GM23338 (cell line): ENCODE measurements at places on chromosomes 7 and 10. TPM values are rescaled to one million over a fixed set of nuclear protein-coding genes. Genes with fewer than 3 reads are reported as not detected.

- DNase-seq = no peak
- H3K27ac ChIP-seq = no peak overlapping the region
- no peaks in the 10 kb centered on the region for H3K27me3 ChIP-seq
These were observed 105.0 kb upstream of the ZNF716 start for GRCh38 chr7:57344957-57345356.

DNA sequence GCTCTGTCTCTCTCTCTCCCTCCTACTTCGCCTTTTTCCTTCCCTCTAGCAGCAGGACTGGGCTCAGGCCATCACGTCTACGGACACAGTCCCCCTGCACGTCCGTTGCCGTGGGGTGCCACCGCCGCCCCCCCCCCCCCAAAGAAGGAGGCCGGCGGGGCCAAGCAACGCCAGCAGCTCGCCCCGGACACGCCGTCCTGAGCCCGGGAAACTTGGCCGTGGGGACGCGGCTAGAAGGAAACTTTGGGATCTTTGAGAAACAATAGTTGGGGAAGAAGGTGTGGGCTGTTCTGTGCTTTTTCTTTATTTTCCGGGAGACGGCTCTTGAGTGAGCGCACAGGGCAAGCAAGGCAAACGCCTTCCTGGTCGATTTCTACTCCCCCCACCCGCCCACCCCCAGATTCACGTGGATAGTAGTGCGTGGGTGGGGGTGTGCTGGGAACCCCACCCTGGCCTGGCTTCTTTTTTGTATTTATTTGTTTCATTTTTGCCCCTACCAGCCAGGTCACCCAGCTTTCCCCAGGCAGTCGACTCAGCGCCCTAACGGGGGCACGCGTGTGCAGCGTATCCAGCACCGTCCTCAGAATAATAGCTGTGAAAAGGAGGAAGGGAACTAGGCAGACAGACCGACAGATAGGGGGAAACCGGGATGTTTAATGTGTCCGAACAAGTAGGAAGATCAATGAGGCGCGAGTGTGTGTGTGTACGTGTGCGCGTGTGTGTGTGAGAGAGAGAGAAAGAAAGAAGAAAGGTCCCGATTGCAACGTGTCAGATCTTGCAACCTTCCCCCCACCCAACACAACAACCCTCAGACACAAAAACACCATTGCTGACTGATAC is 1.4 kb downstream of the MXI1 start:
- no peak overlapping the region for H3K27ac ChIP-seq
- peaks cover 88% of the 10 kb centered on the region for H3K27me3 ChIP-seq
- no peak for DNase-seq
- peak overlapping the region; percentile 91 for H3K4me3 ChIP-seq
- H3K36me3 ChIP-seq = no peaks in the 10 kb centered on the region

- H3K27me3 ChIP-seq = no peaks in the 10 kb centered on the region
- H3K4me1 ChIP-seq = no peaks in the 10 kb centered on the region
- DNase-seq = no peak
- H3K36me3 ChIP-seq = no peaks in the 10 kb centered on the region
- no peak overlapping the region for H3K27ac ChIP-seq
- no peak overlapping the region for H3K4me3 ChIP-seq
These were observed 476.0 kb upstream of the MKI67 start for GRCh38 chr10:128602183-128602582.

- peaks cover 26% of the 10 kb centered on the region for H3K27me3 ChIP-seq
- no peaks in the 10 kb centered on the region; the same call in 1 of the 2 replicates for H3K36me3 ChIP-seq
- peaks cover 18% of the 10 kb centered on the region for H3K4me1 ChIP-seq
- peak overlapping the region; percentile 66 for H3K4me3 ChIP-seq
- DNase-seq = peak; percentile 85
- H3K27ac ChIP-seq = 0 out of 2 replicates have a peak overlapping the region, but pooled peaks have one; percentile 83
These were observed 28.3 kb downstream of the WDR86 start for GRCh38 chr7:151381348-151382078.

The NAT16 gene
- 0.21 TPM in 1 of 2 replicates, not detected in the other for total RNA-seq

DNA sequence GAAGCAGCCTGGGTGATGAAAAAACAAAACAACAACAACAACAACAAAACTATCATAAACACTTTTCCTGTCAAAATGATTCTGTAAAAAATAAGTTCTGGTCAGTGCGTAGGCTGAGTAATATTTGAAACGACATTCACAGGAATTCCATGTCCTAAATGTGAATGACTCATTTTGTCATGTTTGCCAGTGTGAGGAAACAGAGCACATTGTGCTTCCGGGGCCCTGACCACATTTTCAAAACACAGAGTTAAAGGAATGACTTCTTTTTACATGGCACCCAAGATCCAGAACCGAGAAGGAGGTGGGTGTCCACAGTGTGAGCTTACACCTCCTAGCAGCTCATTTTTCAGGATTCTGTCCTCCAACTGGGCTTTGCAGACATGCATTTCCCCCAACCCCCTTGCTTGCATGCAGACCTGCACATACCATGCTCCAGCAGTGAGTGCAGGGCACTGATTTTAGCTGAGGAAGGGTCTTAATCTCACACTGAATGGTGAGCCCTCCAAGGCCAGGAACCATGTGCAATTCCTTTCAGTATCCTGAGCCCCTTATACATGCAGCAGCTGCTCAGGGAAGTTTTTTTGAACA is 3.0 kb downstream of the CLRN3 start:
- H3K36me3 ChIP-seq = no peaks in the 10 kb centered on the region
- no peak for DNase-seq
- H3K27ac ChIP-seq = no peak overlapping the region
- H3K4me1 ChIP-seq = no peaks in the 10 kb centered on the region

- no peaks in the 10 kb centered on the region for H3K36me3 ChIP-seq
- H3K27ac ChIP-seq = no peak overlapping the region
- no peak for DNase-seq
- no peak overlapping the region for H3K4me3 ChIP-seq
- no peaks in the 10 kb centered on the region for H3K4me1 ChIP-seq
- H3K27me3 ChIP-seq = no peaks in the 10 kb centered on the region
These were observed 48.8 kb upstream of the SLC35B4 start for GRCh38 chr7:134365341-134366054.

DNA sequence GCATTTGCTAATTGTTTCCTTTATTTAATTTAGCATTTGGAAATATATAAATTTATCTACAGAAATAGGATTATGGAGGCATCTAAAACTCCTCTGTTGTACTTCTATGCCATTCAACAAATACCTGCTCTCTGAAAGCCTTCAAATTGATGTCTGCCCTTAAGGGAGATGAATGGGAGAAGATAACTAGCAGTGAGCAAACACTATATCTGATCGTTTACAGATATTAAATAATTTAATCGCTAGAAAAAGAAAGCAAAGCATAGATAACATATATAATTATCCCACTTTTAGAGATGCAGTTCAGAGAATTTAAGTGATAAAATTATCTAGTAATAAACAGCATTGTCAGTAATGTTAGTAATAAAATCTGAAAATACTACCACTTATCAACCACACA is 524.9 kb downstream of the NRG3 start:
- H3K27ac ChIP-seq = no peak overlapping the region
- H3K4me3 ChIP-seq = no peak overlapping the region
- DNase-seq = no peak
- no peaks in the 10 kb centered on the region for H3K27me3 ChIP-seq
- peaks cover 11% of the 10 kb centered on the region for H3K4me1 ChIP-seq

- DNase-seq = no peak
- H3K27me3 ChIP-seq = no peaks in the 10 kb centered on the region
- no peaks in the 10 kb centered on the region for H3K36me3 ChIP-seq
- no peak overlapping the region for H3K27ac ChIP-seq
- no peak overlapping the region for H3K4me3 ChIP-seq
- peaks cover 11% of the 10 kb centered on the region for H3K4me1 ChIP-seq
These were observed 34.5 kb upstream of the GSAP start for GRCh38 chr7:77450613-77451012.

The ZNF777 gene
- total RNA-seq = 5.2 and 7.9 TPM in 2 replicates

- DNase-seq = no peak
- no peaks in the 10 kb centered on the region; the same call in 1 of the 2 replicates for H3K4me1 ChIP-seq
- H3K27me3 ChIP-seq = no peaks in the 10 kb centered on the region
- H3K36me3 ChIP-seq = no peaks in the 10 kb centered on the region
These were observed 54.7 kb upstream of the VWC2 start for GRCh38 chr7:49718760-49719159.

GRCh38 chr10:79376078-79376628 is 28.9 kb downstream of the PPIF start:
- no peaks in the 10 kb centered on the region for H3K4me1 ChIP-seq
- no peak overlapping the region for H3K27ac ChIP-seq
- DNase-seq = no peak
- H3K4me3 ChIP-seq = no peak overlapping the region
- H3K27me3 ChIP-seq = no peaks in the 10 kb centered on the region

DNA sequence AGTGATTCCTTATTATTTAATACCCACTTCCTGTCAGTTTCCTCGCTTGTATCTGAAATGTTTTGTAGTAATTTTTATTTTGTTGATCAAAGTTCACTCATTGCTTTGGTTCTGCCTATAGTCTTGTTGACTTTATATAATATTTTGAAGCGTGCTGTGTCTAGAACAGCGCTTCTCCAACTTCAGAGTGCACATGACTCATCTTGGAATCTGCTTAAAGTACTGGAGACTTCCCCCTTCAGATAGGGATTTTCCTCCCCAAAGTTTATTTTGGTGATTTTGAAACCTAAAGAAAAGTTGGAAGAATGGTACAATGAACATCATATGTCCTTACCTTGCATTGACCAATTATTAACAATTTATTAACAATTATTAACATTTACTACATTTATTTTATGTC is 5.8 kb downstream of the COMTD1 start:
- peak overlapping the region; percentile 78; the same call in 1 of the 2 replicates for H3K27ac ChIP-seq
- DNase-seq = no peak
- no peaks in the 10 kb centered on the region for H3K27me3 ChIP-seq
- peaks cover 25% of the 10 kb centered on the region for H3K36me3 ChIP-seq

- H3K4me1 ChIP-seq = peaks cover 6% of the 10 kb centered on the region
- DNase-seq = peak; percentile 2
- no peak overlapping the region for H3K4me3 ChIP-seq
- no peaks in the 10 kb centered on the region for H3K27me3 ChIP-seq
These were observed 288.2 kb downstream of the IPMK start for GRCh38 chr10:57979491-57979890.

The CRHR2 gene
- total RNA-seq = 0.14 and 0.23 TPM in 2 replicates

The OR2A12 gene
- not detected in 2 replicates for total RNA-seq

The OR9A2 gene
- 2.6 TPM in 1 of 2 replicates, not detected in the other for total RNA-seq
